Right renal pelvis (tissue), 4 donors: ENCODE measurements at places on chromosomes 3 and 15. TPM values are rescaled to one million over a fixed set of nuclear protein-coding genes. Genes with fewer than 3 reads are reported as not detected.

DNA sequence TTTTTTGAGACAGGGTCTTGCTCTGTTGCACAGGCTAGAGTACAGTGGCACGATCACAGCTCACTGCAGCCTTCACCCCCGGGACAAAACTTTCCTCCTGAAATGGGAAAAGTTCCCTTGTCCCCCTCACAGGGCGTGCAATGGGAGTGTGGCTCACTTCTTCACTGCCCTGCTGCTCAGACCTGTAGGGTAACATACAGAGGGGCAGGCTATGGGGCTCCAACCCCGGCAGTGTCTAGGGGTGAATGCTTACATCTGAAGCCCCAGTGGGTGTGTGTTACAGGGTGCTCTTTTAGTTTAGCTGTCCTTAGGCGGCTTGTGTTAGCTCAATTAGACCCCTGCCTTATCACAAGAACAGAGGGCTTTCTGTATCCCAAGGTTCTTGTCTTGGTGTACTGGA is 157.3 kb downstream of the RBPMS2 start:
- no peak for DNase-seq

GRCh38 chr15:101043011-101043410 is 123.9 kb downstream of the LRRK1 start:
- no peak for DNase-seq

DNA sequence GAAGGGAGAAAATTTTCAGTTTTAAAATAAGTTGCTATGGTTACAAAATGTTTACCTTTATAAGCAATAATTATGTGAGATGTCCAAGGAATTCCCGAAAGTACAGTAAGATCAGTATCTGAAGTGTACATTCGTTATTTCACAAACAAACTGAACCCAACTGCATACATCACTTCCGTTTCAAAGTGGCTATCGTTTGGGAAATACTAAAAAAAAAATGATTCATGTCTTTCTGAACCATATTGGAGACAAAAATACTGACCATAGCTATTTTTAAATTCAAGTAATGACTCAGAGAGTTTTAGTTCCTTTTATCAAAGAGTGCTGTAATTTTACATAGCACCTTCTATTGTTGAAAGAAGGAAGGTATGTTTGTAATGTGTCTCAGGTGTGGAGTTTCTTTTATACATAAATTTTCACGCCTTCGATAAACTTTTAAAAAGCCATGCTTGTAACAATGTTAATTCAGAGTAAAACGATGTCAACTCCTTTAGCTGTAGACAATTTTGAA is 8.0 kb upstream of the ANKRD28 start:
- no peak for DNase-seq

The OIP5 gene
- 7.3 TPM for polyA plus RNA-seq

DNA sequence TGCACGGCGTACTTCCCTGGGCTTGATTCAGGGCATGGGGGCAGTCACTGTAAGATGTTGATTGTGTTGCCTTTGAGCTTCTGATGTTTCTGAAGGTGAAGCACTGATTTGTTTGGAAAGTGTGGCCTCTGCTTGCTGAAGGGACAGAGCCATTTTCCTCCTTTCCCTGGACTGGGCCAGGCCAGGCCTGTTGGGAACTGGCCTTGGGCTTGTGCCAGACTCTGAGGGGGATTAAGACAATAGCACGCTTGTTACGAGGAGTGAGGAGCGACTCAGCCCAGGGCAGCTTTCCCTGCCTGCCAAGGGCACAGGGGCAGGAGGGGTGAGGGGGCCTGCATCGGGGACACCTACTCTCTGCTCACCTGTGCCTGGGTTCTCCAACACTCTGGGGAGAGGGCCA is 42.9 kb downstream of the LINGO1 start:
- DNase-seq = no peak

DNA sequence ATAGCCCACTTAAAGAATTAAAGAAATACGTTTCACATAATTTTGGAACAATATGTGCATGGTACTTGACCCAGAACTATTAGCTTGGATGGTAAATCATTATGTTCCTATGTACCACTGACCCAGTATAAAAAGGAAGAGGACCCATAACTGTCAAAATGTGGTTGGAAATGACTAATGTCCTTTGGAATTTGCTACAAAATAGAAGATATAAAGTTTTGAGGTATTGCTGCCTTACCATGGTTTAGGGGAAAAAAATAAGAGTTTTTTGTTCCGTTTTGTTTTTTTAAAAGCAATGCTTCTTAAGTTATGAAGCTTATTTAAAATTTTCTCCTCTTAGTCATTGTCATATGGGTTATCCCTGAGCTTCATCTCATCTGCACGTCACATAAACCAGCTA is 15.8 kb upstream of the TFDP2 start:
- DNase-seq = no peak
